ENCODE measurements at places on chromosomes 5 and 9.

GRCh38 chr9:126707083-126707482, 93.4 kb downstream of the LMX1B start:
- no peak for DNase-seq
- H3K4me1 ChIP-seq: peaks cover 14% of the 10 kb centered on the region
- no peak overlapping the region for H3K27ac ChIP-seq
- peaks cover 5% of the 10 kb centered on the region for H3K27me3 ChIP-seq
- H3K36me3 ChIP-seq: no peaks in the 10 kb centered on the region
- H3K4me3 ChIP-seq: no peak overlapping the region

DNA sequence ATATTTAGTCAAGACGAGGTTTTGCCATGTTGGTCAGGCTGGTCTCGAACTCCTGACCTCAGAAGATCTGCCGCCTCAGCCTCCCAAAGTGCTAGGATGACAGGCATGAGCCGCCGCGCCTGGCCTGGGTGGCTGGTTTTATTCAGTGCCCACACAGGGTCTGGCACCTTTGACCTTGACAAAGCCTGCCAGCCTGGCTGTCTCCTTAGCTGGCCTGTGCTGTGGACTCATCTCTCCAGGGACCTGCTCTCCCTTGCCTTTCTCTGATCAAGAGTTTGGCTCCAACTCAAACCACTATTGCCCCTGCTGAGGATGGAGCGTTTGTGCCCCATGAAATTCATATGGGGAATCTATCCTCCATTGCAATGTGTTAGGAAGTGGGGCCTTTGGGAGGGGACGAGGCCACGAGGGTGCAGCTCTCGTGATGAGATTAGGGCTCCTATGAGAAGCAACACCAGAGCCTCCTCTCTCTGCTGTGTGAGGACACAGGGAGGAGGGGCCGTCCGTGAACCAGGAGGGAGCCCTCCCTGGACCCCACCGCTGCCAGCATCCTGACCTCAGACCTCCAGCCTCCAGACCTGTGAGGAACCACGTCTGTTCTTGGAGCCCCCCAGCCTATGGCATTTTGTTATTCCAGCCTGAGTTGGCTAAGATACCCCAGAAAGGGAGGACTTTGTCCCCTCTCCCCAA, 45.0 kb downstream of the MRPL36 start:
- H3K36me3 ChIP-seq: no peaks in the 10 kb centered on the region
- no peak overlapping the region for H3K4me3 ChIP-seq
- no peaks in the 10 kb centered on the region for H3K4me1 ChIP-seq
- no peak for DNase-seq
- no peaks in the 10 kb centered on the region for H3K27me3 ChIP-seq

DNA sequence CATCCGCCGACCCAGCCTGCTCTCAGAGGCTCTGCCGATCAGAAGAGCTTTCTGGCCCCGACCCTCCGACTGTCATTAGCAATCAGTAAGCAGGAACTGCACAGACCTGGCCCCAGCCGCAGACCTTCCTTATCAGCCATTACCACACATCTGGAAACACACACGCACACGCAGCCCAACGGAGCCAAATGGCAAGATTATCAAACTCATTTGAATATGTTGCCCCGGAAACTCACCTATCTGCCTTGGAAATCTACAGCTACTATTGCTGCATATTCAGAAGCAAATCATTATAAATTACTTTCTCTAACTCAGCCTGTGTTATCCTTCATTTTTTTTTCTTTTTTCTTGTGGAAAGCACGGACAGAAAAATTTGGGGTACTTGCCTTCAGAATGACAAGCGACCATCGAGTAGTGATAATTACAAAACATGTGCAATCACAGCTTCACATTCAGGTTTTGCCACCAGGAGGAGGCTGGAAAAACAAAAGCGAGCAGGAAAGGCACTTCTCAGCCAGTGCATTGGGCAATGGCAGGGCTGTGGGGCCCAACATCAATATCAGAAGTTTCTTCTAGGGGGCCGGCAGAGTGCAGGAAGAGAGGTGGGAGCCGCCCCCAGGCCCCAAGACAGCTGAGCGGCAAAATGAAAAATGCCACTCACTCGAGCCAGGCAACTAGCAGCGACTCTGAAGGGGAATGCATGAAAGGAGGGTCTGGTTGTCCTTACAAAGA, 122.3 kb downstream of the VAV2 start:
- H3K27ac ChIP-seq: no peak overlapping the region
- no peaks in the 10 kb centered on the region for H3K36me3 ChIP-seq
- no peak for DNase-seq
- H3K4me1 ChIP-seq: peaks cover 3% of the 10 kb centered on the region
- peak overlapping the region; percentile 4 for H3K4me3 ChIP-seq

DNA sequence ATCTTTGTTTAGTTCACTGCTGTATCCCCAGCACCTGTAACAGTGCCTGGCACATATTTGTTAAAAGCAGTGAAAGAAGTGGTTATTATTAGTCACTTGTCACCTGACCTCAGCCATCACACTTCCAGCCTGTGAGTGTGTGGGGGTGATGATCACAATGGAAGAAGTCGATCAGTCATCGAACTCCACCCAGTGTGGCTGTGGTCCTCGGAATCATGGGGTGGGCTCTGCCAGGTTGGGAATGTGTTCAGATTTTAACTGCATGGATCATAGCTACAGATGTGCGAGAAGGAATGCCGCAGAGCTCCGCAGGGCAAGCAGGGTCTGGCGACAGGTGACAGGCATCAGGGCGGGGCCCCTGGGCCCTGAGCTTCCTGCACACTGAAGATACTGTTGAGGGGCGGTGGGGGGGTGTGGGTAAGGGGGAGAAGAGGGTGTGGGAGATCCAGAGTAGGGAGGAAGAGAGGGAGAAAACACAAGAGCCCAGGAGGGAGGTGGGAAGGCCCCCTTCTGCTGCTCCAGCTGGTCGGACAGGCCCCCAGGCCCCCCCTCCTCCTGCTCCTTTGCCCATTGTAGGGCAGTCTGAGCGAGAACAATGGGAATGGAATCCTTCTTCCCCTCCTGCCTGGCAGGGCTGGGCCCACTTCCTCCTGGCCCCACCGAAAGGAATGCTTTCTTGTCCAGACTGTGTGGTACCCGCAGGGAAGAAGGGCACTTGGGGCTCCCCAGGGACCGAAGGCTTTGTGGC, 89.6 kb downstream of the SPRY4 start:
- H3K36me3 ChIP-seq: no peaks in the 10 kb centered on the region
- no peaks in the 10 kb centered on the region for H3K4me1 ChIP-seq
- DNase-seq: no peak
- no peaks in the 10 kb centered on the region for H3K27me3 ChIP-seq
- H3K27ac ChIP-seq: no peak overlapping the region

DNA sequence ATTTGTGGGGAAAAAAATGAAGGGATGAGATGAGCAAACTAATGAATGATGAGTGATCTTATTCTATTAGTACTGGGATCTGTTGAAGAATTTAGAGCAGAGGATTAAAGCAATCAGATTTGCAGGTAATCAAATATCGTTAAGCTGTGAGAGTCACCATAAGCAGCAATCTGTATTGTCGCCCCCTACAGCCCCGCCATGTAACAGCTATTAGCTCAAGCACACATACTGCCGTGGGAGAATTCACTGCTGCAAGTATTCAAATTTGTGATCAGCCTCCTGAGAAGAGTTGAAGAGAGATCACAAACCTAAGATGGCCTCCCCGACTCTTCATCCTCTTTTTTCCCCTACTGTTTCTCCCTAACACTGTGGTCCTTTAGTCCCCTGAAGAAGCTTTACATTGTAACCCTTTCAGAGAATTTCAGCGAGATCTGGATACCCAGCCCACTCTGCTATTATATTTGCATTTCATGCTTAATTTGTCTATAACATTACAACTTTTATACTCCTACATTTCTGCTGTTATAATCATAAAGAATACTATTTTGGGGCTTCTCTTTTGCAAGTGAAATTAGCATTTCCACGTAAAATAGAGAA, 28.5 kb upstream of the PHF24 start:
- no peak overlapping the region for H3K27ac ChIP-seq
- H3K4me3 ChIP-seq: no peak overlapping the region
- no peak for DNase-seq
- no peaks in the 10 kb centered on the region for H3K36me3 ChIP-seq
- no peaks in the 10 kb centered on the region for H3K27me3 ChIP-seq

DNA sequence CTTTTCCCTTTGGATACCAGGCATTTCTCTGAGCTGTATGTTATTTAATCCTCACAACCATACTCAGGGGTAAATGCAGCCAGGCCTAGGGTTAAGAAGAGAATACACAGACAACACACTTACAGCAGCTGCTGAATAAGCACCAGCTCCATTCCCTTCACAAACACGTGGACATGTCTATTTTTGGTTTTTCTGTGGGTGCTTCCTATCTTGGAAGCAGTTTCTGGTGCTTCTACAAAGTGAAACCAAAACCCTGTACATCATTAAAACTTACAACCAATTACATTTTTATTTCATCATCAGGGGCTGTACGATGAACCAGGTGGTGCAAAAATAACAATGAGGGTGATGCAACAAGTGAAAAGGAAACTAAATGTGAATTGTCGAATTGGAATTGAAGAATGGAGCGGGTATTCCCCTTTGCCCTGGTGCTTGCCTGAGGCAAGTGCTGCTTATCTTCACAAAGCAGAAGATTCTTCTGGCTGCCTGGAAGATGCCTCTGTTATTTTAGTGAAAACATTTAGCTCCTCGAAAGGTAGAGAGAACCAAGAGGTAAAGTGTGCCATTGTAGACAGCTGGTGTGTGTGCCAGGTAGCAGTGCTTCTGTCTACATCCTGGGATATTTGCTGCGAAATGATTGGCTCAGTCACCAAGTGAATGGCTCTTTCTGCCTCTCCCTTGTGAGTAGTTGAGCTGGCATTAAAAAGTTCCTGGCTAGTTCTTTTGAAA, 18.6 kb upstream of the IFNB1 start:
- H3K27ac ChIP-seq: peak overlapping the region; percentile 33
- no peak overlapping the region for H3K4me3 ChIP-seq
- peaks cover 11% of the 10 kb centered on the region for H3K4me1 ChIP-seq
- H3K36me3 ChIP-seq: no peaks in the 10 kb centered on the region
- H3K27me3 ChIP-seq: no peaks in the 10 kb centered on the region

- no peak overlapping the region for H3K4me3 ChIP-seq
- DNase-seq: no peak
- no peaks in the 10 kb centered on the region for H3K4me1 ChIP-seq
- H3K36me3 ChIP-seq: no peaks in the 10 kb centered on the region
Measured at GRCh38 chr5:115580941-115581340, 21.3 kb downstream of the TICAM2 start.

DNA sequence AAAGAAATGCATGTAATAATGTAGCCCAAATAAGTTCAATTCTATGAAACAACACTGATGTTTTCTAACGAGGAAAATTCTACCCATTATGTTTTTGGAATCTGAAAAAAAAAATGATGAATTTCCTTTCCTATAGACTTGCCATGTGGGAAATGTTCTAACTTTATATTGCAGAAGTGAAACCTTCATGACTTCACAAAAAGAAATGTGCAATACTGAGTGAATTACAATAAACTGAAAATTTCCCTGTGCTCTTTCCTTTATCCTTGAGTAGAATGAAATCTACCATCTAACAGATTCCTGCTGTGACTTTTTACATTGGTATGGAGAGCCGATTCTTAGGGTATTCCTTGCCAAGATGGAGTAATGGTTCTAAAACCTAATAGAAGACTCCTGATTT, 1622.5 kb downstream of the MAT2B start:
- no peaks in the 10 kb centered on the region for H3K27me3 ChIP-seq
- no peak for DNase-seq
- no peak overlapping the region for H3K27ac ChIP-seq
- H3K36me3 ChIP-seq: no peaks in the 10 kb centered on the region
- H3K4me3 ChIP-seq: no peak overlapping the region

DNA sequence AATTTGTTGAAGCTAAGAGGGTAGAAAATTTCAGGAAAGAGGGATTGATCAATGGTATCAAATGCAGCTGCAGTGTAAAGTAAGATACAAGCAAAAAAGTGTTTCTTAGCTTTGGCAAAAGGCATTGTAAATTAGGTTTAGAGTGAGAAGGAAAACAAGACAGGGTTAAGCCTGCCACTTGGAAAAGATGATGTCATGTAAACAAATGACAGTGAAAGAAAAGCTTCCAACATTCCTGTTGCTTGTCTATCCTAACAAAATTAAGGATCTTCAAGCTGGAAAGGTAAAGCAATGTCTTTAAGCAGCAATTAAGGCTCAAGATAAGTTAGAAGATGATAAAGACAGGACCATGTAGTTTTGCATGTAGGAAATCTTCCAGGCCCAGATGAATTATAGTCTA, 139.1 kb upstream of the PPP2R2B start:
- no peaks in the 10 kb centered on the region for H3K36me3 ChIP-seq
- no peak for DNase-seq
- no peak overlapping the region for H3K4me3 ChIP-seq
- H3K27ac ChIP-seq: no peak overlapping the region

DNA sequence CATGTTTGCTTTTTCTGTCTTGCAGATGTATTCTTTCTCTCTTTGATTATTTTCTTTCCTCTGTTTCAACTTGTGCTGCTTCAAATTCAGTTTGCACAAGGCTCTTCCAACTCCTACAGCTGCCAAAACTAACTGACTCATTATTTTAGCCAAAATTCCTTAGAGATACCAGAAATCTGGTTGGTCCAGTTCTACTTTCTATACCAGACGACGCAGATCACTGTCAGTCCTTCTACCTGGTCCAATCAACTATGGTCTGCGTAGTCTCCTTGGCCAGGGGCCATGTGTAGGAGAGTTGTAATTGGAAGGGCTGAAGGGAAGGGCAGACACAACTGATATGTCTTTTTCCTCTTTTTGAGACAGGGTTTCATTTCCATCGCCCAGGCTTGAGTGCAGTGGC, 51.9 kb upstream of the JAK2 start:
- H3K27ac ChIP-seq: no peak overlapping the region
- DNase-seq: no peak
- H3K4me3 ChIP-seq: no peak overlapping the region
- no peaks in the 10 kb centered on the region for H3K27me3 ChIP-seq
- H3K4me1 ChIP-seq: peaks cover 9% of the 10 kb centered on the region
- no peaks in the 10 kb centered on the region for H3K36me3 ChIP-seq

- H3K27me3 ChIP-seq: no peaks in the 10 kb centered on the region
- H3K4me1 ChIP-seq: no peaks in the 10 kb centered on the region
- no peaks in the 10 kb centered on the region for H3K36me3 ChIP-seq
- DNase-seq: no peak
- H3K27ac ChIP-seq: no peak overlapping the region
Measured at GRCh38 chr5:107359033-107359915, 311.5 kb downstream of the EFNA5 start.

DNA sequence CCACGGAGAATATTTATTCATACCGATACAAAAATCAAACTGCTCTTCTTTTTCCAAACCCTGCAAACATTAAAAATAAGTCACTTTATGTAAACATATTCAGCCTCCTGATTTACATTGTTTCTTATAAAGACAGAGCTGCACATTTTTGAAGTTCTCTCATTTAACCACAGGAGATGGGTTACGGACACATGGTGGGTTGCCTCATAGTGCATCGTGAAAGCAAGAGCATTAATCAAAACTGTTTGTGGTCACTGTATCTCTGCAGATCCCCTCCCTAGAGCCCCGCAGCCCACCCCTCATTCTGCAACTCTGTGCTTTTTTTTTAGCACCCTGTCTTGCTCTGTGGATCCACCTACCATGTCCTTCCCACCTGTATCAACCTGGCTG, 43.3 kb upstream of the EQTN start:
- no peaks in the 10 kb centered on the region for H3K4me1 ChIP-seq
- no peaks in the 10 kb centered on the region for H3K36me3 ChIP-seq
- no peaks in the 10 kb centered on the region for H3K27me3 ChIP-seq
- H3K4me3 ChIP-seq: no peak overlapping the region
